ENCODE measurements at places on chromosomes 16 and 17. TPM values are rescaled to one million over a fixed set of nuclear protein-coding genes. Genes with fewer than 3 reads are reported as not detected.

The TBC1D3I gene
- 0.23 TPM for total RNA-seq

The NGFR gene
- 4.5 TPM for total RNA-seq

The ARL5C gene
- not detected for total RNA-seq

DNA sequence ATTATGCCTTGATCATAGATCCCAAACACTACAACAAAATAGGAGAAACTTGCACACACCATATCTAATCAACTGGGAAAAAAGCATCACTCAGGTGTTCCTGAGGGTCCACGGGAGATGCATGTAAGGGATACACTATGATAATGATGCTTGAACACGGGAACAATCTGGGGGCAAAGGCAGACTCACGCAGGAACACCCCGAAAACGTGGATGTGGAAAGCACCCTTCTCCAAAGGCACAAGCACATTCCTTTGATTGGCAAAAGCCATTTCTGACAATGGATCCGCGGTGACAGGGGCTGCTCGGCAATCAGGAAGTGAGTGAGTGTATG is 1.3 kb downstream of the ZNF652 start:
- DNase-seq: no peak

GRCh38 chr16:63998-64913 is 8.2 kb downstream of the RHBDF1 start:
- no peak for DNase-seq

GRCh38 chr17:8082292-8082691 is 5.2 kb downstream of the ALOX12B start:
- DNase-seq: no peak

DNA sequence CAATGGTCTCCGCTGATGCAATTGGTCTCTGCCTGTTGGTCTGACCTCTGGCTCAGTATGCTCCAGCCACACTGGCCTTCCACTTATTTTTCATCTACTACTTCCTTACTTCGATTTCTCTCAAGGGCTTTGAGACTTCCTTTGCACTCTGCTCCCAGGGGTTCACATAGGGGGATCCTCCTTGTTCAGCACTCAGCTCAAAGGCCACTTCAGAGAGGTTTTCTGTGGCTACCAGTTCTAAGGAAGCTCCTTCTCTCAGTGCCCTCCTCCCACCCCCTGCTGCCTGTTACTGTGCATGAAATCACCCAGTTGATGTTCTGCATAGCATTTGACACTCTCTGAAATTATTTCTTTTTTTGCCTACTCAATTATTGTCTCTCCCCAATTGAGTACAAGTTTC is 476.4 kb downstream of the HS3ST3B1 start:
- no peak for DNase-seq

DNA sequence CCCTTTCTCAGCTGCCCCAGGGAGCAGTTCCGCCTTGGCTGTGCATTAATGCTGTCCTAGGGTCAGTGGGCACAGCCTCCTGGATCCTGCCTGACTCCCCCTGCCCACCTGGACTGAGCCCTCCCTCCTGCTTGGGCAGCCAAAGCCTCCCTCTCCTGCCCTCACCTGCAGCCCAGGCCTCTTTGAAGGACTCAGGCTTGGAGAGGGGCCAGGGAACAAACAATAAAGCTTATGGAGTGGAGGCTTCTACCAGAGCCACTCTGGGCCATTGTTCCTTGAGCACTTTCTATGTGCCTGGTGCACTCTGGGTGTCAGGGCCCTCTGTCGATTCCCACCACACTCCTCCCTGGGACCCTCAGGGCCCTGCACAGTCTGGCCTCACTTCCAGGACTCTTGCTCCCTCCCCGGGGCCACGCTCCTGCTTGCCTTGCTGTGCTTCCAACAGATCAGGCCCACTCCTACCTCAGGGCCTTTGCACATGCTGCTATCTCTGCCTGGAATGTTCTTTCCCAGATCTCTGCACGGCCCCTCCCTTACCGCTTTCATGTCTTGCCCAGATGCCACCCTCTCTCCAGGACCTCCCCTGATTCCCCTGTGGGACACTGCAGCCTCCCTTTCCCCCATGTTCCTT is 5.0 kb downstream of the KCNJ12 start:
- no peak for DNase-seq

DNA sequence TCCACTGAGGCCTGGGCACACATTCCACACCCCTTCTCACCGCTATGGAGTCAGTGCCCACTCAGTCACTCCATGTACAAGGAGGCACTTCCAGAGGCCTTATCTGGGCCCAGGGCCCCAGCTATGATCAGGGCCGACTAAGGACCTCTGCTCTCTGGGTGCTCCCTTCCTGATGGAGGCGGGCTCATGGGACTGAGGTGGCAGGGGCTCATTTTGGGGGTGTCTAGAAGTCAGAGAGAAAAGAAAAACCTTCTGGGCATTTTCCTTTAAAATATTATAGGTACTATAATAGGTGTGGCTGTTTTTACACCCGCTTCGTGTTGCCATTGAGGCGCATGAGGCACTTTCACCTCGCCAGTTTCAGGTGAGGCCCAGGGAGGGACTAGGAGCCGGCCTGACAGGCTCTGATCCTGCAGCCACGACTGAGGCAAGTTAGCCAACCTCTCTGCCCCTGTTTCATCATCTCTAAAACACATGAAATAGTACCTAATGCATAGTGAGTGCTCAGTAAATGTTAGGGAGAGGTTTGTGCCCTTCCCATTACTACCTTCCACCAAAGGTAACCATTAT is 14.4 kb downstream of the B9D1 start:
- DNase-seq: no peak

GRCh38 chr17:51560398-51560797 is 300.1 kb downstream of the UTP18 start:
- no peak for DNase-seq

- DNase-seq: no peak
These were observed 26.0 kb upstream of the PRM1 start for GRCh38 chr16:11306997-11307638.

DNA sequence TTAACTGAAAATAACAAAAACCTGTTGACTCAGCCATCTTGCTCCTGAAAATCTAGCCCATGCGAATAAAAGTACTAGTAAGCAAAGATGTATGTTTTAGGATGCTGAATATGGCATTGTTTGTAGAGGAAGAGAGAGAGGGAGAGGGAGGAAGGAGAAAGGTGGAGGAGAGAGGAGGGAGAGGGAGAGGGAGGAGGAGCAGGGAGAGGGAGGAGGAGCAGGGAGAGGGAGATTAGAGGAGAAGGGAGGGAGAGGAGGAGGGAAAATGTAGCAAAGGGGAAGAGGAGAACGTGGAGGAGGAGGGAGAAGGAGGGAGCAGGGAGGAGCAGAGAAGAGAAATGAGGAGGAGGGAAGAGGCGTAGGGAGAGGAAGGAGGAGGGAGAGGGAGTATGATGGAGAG is 324.5 kb upstream of the EEF2KMT start:
- DNase-seq: no peak

DNA sequence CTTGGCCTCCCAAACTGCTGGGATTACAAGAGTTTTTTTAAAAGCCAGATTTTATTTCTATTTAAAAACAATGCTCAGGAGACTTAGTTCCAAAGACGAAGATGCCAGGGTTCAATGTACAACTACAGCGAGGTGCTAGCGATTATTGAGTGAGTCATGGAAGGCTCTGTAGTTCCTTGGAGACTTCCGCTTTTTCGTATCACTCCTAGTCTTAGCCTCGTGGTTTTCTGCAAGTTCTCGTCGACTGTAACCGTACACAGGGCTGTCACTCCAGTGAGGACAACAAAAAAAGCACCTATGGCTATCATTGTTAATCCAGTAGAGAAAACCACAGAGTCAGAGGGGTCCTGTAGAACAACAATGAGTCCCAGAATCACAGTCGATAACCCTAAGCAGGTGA is 22.7 kb upstream of the ZC3H7A start:
- no peak for DNase-seq

GRCh38 chr17:68622423-68622822 is 21.3 kb upstream of the FAM20A start:
- no peak for DNase-seq

DNA sequence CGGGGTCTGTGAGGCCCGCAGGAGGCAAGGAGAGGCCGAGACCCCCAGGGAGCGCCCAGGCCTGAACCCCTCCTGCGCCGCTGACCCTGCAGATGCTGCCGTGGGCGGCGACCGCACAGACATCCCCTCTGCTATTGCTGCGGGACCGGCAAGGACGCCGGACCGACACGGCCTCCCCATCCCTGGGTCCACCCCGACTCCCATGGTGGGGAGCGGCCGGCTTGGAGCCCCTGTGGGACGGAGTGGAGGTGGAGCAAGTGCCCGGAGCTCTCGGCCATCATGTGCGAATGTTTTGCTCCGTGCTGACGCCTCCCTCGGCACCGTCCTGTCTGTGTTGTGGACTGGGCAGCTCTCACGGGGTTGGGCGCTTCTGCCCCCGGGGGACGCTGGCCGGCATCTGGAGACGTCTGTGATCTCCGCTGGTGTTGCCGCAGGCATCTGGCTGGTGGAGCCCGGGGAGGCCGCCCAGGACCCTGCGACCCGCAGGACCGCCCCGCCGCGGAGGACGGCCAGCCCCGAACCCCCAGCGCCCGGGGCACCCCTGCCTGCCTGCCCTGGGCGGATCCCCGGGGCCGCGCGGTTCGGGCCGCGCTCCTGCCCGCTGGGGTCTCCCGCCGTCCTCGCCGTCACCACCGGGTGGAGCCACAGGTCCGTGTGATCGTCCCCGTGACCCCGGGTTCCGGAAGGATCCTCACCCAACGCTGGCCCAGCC is 12.8 kb upstream of the GNG13 start:
- DNase-seq: peak; percentile 81

DNA sequence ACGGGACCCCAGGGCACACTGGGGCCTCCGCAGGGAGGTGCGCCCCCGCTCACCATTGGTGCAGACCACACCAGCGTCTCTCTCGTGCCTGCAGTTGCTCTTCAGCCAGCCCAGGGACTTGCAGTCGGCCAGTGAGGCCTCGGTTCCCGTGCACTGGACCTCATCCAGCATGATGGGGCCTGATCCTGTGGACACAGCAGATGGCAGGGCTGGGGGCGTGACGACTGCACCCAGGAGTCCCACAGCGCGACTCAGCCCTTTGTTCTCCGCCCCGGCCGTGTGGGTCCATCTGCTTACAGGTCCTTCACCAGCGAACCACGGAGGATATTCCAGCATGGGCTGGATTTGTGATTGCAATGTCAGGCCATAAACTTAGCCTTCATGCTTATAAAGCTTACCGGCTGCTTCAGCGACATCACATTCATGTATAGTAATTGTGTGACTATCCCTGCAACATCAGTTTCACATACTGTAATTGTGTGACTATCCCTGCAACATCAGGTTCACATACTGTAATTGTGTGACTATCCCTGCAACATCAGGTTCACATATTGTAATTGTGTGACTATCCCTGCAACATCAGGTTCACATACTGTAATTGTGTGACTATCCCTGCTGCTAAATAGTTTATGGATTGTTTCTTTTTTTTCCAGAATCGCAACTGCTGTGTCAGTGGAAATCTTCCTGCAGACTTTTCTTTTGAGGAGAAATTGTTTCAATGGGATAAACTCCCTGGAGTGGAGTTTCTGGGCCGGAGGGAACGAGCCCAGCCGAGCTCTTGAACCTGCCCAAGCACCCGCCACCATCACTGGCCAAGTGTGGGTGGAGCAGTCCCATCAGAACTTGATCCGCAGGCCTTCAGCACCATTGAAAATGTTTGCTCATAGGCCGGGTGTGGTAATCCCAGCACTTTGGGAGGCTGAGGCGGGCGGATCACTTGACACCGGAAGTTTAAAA is 4.8 kb downstream of the LGALS3BP start:
- no peak for DNase-seq

Data from endothelial cell (in vitro differentiated cells).